Caudate nucleus (tissue), 63 donors: ENCODE measurements at places on chromosomes 2 and 18.

GRCh38 chr18:25133879-25134278 is 218.1 kb downstream of the ZNF521 start:
- DNase-seq: no peak

DNA sequence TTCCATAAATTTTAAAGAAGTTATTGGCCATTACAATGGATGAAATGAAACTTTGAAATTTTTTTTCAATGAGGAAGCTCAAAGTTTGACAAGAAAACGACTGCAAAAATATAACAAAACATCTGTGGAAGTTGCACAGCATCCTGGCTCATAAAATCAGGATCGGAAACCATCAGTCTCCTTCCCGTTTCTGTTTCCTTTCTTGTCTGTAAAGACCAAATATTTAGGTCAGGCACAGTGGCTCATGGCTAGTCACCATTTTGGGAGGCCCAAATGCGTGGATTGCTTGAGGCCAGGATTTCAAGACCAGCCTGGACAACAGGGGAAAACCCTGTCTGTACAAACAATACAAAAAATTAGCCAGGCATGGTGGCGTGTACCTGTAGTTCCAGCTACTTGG is 27.6 kb upstream of the SSB start:
- DNase-seq: no peak

- DNase-seq: no peak
Observed at GRCh38 chr2:8985561-8986326, 17.7 kb downstream of the MBOAT2 start.

DNA sequence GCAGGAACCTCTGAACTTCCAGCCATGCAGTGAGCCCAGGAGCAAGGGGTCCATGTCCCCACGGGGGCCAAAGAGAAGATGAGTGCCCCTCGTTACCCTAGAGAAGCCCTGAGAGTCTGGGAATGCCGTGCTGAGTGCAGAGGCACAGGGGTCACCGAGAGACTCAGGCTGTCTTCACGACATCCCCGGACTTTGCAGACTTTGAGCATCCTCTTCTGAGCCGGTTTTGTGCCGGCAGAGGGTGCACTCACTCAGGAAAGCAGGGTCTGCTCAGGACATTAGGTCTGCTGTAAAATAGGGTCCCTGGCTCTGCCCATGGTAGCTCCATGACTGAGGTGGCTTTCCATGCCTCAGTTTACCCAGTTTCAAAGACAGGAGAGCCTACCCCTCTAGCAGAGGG is 71.0 kb downstream of the GALNT14 start:
- DNase-seq: no peak

DNA sequence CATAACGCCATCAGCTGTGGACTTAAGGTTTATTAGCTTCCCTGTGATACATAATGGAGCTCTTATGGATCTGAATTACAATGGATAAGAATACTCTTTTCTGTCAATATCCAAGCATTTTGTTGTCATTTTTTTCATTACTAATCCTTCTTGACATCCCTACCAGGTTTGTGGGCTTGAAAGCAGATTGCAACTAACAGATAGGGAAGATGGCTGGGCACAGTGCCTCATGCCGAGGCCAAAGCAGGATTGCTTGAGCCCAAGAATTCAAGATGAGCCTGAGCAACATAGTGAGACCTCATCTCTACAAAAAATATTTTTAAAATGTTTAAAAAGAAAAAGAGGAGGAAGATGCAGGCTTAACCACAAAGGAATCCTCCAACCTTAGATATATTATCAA is 42.4 kb downstream of the ASXL2 start:
- DNase-seq: no peak

- no peak for DNase-seq
Observed at GRCh38 chr2:196249171-196249570, 77.8 kb upstream of the STK17B start.

DNA sequence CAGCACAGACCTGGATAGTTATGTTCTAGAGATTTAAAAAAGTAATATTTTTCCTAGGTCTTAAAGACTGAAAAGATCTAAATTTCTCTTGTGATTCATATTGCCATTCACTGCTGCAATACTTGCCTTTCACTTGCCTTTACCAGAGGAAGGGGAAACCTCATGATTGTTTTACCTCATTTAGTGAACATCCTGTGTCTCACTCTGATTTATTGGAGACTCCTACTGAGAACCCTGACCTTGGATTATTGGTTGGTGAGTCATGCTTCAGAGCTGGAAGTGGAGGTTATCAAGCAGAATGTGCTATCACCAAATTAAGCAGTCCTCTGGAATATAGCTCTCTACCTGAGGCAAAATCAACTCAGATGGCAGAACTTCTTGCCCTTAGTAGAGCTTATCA is 500.5 kb downstream of the TSN start:
- no peak for DNase-seq

DNA sequence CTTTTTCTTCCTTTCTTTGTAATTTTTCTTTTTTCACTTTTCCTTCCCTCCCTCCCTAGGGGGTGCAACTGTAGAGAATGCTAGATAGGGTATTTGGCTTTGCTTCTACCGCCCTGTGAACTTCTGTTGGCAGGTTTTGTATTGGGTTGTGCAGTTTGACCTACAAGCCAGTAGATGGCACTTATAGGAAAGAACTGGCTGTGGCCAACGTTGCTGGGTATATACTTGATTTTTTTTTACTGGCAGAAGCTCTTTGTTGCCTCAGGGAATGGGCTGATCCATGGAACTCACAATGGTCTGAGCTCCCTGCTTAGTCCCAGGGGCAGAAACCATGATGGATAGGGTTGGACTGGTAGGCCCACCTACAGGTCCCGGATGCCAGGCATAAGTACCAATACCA is 1019.5 kb upstream of the LRRTM1 start:
- DNase-seq: no peak

GRCh38 chr18:45275367-45276113 is 339.7 kb upstream of the SLC14A2 start:
- DNase-seq: no peak

DNA sequence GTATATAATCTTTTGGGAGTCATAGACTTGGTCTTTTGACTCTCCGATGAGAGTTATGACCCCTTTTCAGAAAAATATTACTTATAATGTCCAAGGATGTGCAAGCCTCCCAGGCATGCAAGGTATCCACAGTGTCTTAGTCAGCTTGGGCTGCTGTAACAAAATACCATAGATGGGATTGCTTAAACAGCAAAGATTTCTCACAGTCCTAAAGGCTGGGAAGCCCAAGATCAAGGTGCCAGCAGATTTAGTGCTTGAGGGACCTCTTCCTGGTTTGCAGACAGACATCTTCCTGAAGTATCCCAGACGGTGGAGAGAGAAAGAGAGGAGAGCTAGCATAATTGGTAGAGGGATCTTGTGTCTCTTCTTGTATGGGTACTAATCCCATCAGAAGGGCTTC is 35.6 kb upstream of the FBXO11 start:
- DNase-seq: no peak

DNA sequence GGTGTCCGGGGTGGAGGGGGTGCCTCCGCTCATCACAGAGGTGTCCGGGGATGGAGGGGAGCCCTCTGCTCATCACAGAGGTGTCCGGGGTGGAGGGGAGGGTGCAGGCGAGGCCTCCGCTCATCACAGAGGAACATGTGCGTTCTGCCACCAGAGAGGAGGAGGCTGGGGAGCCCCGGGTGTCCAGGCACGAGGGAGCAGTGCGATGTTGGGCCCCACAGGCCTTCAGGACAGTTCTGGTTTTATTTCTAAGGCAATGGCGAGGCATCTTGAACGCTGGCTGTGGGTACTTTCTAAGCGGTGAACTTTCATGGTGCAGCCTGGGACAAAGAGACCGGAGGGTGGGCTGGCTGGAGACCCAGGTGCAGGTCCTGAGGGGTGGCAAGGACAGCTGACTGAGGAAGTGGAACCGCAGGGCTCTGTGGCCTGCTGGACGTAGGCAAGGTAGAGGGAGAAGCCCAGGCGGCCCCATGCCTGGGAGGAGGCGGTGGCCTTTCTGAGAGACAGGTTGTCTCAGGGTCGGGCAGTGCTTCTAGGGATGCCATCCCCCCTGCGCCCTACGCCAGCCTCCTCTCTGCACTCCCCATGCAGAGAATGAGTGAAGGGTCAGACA is 196.6 kb upstream of the SALL3 start:
- no peak for DNase-seq

GRCh38 chr18:69969491-69969890 is 21.8 kb upstream of the CD226 start:
- no peak for DNase-seq

- DNase-seq: no peak
Observed at GRCh38 chr2:46684661-46685060, 205.3 kb downstream of the TMEM247 start.

GRCh38 chr18:5297597-5297996 is 2.1 kb upstream of the ZBTB14 start:
- DNase-seq: no peak

- DNase-seq: no peak
Observed at GRCh38 chr2:222358876-222359275, 60.1 kb upstream of the PAX3 start.

GRCh38 chr18:13444430-13445240 is 226.1 kb downstream of the LDLRAD4 start:
- no peak for DNase-seq

DNA sequence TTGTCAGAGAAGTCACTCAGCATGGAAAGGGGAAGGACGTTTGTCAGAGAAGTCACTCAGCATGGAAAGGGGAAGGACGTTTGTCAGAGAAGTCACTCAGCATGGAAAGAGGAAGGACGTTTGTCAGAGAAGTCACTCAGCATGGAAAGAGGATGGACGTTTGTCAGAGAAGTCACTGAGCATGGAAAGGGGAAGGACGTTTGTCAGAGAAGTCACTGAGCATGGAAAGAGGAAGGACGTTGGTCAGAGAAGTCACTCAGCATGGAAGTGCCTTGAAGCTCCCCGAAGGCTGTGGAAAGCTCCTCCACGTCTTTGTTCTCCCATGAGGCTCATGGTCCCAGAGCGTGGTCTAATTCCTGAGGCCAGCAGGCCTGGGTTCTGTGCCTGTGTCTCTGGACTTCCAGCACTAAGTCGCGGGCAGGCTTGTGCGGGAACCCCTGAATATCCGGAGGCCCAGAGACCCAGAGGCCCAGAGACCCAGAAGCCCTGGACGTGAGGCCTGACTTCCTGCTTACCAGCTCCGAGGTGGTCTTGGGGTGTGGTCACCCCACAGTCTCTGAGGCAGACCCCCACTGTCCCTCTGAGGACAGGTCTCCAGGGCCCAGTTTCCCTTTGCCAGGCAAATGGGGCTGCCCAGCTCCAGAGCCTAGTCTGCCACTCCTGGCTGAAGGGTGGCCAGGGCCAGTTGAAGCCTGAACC is 70.4 kb upstream of the TWIST2 start:
- no peak for DNase-seq

DNA sequence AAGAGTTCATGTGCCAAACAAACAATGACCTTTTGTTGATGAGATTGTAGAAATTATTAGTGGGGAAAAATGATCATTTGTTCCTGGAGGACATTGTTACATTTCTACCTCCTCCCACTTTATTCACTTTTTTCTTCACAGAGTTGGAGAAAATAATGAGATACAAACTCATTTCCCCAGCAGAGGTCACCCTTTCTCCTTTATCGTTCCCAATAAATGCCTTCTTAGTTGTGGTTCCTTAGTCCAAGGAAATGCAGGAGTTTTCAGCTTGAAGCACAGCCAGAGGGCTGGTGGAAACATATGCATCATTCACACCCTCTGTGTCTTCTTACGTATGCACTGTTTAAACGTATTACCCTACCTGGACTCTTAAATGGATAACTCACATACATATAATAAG is 108.8 kb downstream of the SLC4A3 start:
- DNase-seq: no peak

- no peak for DNase-seq
Observed at GRCh38 chr2:206086716-206087350, 859 bp upstream of the INO80D start.

GRCh38 chr2:198098918-198099317 is 294.5 kb downstream of the PLCL1 start:
- no peak for DNase-seq

GRCh38 chr2:175103191-175103590 is 64.8 kb downstream of the ATF2 start:
- no peak for DNase-seq

DNA sequence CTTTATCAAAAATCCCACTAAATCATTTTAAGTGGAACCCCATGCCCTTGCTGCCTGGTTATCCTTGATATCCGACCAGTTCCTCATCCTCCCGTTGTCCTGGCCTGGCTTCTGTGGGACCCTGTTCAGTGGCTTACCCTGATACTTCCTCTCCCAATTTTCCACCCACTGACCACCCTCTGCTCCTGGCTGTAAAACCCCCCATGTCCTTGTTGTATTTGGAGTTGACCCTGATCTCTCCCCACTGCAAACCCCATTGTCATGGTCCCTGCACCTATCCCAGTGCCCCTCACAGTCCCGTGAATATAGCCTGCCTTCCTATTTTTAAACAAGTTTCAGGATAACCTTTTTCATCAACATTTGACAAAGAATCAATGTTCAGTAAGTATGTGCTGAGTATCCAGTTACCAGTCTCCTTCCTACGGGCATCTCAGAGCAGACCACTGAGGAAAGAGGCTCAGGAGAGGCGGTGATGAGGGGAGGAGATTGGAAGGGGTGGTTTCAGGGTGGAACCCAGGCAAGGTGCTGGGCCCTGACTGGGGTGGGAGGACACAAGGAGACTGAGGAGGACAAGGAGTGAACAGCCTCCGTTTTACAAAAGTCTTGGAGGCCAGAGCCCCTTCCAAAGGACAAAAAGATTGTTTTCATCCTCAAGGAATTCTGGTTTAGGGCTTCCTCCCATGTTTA is 131.8 kb downstream of the PXDN start:
- DNase-seq: no peak

DNA sequence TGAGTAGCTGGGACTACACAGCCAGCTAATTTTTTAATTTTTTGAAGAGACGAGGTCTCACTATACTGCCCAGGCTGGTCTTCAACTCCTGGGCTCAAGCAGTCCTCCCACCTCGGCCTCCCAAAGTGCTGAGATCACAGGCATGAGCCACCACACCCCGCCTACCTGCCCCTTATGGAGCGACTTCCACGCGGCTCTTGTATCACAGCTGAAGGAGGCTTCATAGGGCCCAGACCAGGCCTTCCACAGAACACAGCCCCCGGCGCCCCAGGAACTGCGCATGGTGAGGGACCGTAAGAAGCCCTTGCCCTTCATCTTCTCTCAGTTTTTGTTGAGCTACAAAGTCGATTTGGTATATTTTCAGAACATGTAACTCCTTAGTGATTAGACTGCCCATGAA is 220.3 kb downstream of the KLHL29 start:
- no peak for DNase-seq

DNA sequence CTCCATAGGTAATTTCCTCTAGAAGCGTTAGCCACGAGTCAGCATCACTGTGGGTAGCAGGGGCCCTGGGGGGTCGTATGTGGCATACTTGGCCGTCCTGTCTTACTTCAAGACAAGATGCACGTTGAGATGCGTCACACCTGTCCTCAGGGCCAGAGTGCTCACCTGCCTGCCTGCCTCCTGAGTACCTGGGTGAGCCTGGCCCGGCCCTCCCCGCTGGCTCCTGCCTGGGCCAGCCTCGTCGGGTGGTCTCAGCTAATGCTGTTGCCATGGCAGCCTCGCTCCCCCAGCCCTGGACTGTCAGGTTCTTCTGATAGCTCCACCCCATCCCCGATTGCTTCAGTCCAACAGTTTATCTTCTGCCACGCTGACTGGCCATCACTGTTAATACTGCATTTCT is 232.4 kb downstream of the GBX2 start:
- DNase-seq: no peak
